Fibroblast of skin of left biceps (primary cell): ENCODE measurements at places on chromosomes 5 and 9.

DNA sequence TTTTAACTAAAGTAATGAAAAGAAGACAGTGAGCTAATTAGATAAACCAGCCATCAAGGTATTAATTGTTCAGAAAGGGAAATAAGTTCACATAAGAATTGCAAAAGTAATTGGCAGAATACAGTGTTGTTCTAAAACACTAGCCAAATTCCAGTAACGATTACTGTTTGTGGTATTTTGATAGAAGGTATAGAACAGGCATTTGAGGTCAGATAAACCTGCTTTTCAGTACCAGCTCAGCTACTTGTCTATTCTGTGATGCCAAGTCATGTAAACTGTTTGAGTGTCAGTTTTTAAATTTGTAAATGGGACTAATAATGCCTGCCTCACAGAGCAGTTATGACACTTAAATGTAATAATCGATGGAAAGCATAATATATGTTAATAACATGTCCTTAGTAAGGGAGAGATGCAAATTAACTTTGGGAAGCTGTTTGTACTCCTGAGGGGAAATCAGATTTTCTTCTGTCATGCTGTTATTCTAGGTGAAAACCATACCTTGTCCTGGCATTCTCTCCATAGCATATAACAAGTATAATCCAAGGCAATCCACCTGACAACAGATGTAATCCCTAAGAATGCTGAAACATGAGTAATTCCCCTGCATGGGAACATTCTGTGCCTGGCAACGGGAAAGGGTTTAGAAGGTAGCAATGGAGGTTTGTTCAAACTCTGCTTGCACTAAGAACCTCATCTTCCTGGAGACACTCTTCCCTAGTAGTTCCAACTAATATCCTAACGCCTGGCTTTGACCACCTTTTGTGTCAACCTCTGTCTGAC lies 509.5 kb upstream of the PAPPA start:
- no peak for DNase-seq

DNA sequence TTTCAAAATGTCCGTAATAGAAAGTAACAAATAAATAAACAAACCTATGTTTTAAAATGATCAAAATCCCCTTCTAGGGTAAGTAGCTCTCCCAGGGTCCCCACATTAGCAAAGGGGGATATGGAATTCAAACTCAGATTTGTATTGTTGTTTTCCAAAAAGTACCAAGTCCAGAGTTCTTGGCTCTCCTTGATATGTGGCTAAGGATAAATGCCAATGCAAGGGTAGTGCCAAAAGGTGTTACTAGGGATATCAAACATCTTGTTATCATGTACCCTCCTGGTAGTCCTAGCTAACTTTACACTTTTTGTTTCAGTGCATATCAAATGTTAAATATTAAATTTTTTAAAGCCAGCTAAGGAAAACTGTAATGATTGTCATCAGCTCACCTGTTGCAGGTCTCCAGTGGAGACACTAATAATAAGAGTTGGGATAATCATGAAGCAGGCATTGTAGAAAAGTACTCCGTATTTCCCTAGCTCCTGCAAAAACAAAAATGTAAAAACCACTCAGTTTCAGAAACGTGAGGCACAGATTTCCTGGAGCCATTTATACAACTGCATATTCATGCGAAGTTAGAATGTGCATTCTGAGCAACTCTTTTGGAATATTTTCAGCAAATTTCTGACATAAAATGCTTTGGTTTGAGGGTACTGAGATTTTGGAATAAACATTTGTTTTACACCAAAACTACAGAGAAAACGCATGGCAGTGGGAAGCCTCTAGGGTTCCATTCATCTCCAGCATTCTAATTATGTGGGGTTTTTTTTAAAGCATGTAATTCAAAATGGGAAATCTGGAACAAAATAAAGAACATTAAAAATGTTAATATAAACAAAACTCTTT lies 39.8 kb downstream of the SLC35D2 start:
- DNase-seq, result no peak

DNA sequence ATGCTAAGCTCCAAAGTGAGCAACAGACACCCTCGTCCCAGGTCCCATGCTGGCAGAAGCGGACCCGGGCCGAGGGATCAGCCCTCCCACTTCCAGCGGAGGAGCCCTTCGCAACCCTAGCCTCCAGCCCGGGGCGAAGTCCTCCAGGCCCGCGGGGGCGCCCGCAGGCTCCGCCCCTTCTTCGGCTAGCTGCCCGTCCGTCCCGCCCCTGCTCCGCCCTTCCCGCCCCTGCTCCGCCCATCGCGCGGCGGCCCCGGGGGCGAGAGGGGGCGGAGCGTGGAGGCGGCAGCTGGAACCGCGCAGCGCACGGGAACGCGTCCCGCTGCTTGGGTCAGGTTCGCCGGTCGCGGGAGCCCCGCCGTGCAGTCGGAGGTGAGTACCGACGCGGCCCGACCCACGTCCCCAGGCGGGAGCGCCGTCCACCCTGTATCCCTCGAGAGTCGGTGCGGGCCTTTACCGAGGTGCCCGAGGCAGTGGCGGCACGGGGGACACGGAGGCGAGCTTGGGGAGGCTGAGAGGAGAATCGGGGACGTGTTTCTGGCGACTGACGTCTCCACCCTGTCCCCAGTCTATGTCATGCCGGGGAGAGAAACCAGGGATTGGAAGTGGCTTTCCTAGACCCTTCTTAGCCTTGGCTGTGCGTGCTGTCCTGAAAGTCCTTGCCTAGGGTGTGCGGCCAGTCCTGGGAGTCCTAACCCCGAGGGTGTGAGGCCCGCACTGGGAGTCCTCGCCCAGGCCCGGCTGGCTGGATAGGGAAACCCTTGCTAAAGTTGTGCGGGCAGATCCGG lies at the start of gene ACO1:
Gene ACO1 (plus strand): TSS at position 280 of the 788 bp plus-strand sequence. CDS start 20,864 bp downstream, outside the sequence.
- DNase-seq, result peak; percentile 36

DNA sequence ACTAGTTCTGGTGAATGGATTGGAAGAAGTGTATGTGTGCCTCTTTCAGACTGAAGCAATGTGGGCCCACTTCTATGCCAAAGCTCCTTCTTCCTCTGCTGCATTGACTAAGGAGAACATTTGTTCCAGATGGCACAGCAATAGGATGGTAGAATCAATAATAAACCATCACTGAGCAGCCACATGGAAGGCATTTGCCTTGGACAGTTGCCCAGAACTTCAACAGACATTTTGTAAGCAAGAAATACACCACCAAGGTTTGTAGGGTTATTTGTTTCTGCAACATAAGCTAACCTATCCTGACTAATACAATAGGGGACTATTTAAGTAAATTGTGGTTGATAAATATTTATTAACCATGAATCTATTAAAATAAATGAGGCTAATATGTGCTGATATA lies 37.7 kb upstream of the CSNK1G3 start:
- no peak for DNase-seq

GRCh38 chr9:133943036-133943780 lies 48.9 kb downstream of the VAV2 start:
- no peak for DNase-seq

- no peak for DNase-seq
These were observed 77.9 kb upstream of the VPS13A start for GRCh38 chr9:77099388-77099787.

- DNase-seq, result no peak
These were observed 35.9 kb downstream of the SUB1 start for GRCh38 chr5:32621256-32621655.

DNA sequence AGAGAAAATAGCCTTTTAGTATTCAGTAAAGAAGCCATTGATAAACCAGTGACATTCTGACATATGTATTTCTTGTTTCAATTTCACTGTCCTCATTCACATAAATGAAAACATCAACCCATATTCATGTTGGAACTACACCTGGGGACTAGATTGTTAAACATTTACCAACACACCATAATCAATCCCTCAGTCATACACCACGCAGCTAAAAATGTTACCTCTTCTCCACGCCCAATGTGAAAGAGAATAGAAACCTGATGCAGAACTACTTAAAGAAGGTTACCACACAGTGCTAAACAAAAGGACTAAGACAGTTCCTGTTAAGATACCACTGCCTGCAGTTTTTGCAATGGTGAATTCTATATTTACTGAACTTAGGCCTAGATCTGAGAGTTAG lies 518.9 kb downstream of the PRELID2 start:
- no peak for DNase-seq

- no peak for DNase-seq
These were observed 105.6 kb downstream of the SUSD1 start for GRCh38 chr9:112069318-112070169.
